Inflammatory macrophage treated with lipopolysaccharide for 1 hour (primary cell): ENCODE measurements at places on chromosomes 7 and 10.

GRCh38 chr7:142308326-142308725 is 50.5 kb upstream of the PRSS58 start:
- DNase-seq: no peak

- no peak for DNase-seq
Observed at GRCh38 chr10:88800152-88801125, 2.1 kb upstream of the LIPM start.

DNA sequence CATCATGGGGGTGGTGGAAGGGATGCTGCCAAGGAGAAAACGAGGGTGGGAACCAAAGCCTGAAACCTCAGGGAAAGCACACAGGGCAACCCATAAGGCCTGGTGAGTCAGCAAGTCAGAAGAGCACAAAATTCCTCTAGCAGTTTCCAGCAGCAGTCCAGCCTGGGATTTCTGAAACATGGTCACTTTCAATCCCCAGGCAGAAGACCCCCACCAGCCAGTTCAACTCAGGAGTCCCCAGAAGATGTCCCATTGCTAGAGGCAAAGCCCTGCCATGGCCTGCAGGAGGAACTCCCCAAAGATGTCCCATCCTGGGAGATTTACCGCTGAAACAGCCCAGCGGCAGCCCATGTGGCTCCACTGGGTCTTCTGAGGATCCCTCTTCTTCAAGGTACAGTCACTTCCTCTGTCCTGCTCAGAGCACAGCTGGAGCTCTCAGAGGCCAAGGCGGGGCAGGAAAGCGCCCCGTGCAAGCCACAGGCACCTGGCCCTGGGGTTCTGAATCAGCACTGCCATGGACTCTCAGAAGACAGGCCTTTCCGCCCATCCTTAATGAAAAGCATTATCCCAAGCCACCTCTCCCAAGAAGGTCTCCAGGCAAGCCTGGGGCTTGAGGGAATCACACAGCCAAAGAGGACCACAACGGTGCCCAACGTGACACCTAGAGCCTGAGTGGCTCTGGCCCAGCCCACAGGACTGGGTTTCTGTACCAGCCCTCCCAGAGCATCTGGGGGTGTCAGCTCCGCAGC is 196.9 kb downstream of the GRID1 start:
- DNase-seq: no peak

DNA sequence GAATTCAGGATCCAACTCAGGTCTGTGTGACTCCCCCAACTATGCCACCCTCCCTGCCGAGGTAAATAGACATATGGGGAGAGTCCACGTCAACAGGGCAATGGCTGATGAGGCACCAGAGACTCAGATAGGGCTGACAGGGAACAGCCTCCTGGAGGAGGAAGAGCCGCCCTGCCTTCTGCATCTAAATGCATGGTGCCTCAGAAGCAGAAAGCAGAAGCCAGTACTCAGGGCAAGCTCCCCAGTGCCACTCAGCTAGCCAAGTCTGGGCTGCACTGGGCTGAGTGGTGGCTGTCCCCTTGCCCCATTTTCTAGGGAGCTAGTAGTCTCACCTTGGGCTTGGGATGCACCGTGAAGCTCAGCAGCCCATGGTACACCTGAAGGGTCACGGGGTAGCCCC is 11.0 kb downstream of the RRP12 start:
- no peak for DNase-seq

GRCh38 chr10:131689954-131690757 is 210.7 kb upstream of the PPP2R2D start:
- DNase-seq: no peak

DNA sequence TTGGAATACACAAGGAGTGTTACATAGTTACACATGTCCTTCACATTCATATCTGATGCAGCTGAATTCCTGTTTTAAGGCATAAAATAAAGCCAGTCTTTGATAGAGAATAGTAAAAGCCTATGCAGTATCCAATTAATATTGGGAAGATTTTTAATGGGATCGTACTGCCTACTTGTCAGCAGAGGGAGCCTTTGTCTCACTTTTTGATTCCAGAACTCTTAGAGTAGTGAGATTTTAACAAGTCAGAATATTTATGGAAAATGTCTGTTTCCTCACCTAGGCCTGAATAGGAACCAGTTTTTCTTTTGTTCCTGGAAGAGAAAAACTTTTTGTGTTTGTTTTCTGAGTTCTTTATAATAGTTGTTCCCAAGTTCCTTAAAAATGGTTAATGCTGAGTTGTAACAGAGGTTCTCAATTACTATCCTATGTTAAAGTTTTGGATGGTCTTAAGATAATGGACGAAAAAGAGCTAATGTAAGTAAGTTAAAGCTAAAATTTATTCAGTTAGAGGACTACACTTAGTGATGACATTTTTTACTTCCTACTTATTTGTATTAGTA is 114.0 kb downstream of the BBS9 start:
- DNase-seq: peak; percentile 26

- no peak for DNase-seq
Observed at GRCh38 chr10:113297226-113297625, 255.6 kb upstream of the HABP2 start.

DNA sequence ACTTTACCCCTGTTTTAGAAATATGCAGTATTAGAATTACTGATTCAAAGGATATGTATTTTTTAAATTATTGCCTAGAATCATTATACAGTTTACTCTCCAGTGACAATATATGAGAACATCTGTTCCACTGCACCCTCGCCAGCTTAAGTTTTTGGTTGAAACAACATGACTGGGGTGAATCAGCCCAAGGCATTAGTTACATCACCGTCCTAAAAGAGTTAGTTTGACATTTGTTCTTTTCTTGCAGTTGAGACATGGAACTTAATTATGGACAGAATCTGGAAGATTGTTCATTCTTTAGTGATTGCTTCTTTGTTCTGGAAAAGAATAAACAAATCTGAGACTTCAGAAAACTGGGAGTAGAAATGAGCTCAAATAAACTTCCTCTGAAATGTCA is 167.3 kb upstream of the DKK1 start:
- DNase-seq: no peak

- no peak for DNase-seq
Observed at GRCh38 chr10:122245136-122245535, 26.0 kb upstream of the BTBD16 start.

GRCh38 chr7:127287133-127287532 is 34.4 kb upstream of the GRM8 start:
- no peak for DNase-seq

GRCh38 chr10:91980319-91980718 is 56.7 kb downstream of the BTAF1 start:
- no peak for DNase-seq

DNA sequence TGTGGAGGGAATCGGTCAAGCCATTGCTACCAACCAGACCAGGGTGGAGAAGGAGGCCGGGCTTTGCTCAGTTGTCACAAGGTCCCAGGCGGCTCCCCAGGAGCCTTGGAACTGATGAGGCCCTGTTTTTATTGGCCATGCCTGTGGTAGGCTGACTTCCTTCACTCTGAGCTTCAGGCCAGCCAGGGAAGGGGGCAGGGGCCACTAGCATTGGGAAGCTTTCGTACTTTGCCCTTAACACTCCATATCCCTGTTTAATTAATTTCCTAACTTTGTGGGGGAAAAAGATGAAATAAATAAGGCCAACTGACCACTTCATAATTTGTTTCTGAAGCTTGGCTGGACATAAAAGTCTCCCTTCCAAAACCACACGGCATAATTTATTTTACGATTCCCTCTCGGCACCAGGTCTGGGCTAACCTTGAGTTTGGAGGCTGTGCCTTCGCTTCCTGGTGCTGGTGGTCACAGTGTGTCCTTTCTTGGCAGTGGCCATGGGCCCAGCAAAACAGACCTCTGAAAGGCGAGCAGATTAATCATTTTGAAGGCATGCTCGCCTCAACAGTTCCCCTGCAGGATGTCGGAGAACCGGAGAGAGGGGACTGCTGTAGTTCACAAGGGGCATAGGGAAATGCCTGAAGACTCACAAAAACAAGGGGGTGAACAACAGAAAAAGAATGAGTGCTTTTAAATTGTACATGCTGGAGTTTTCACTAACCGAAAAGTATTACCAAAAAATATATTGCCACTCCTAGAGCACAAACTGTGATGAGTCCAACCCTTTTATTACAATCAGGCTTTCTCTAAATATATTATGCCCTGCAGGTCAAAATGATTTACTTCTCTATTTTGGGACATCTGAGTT is 966.0 kb downstream of the LRMDA start:
- no peak for DNase-seq

- no peak for DNase-seq
Observed at GRCh38 chr10:112376396-112376790, 2.5 kb downstream of the ACSL5 start.

GRCh38 chr7:140533394-140533872 is 54.1 kb upstream of the MKRN1 start:
- no peak for DNase-seq

GRCh38 chr10:73886085-73886529 is 11.8 kb upstream of the CAMK2G start:
- peak; percentile 71 for DNase-seq

DNA sequence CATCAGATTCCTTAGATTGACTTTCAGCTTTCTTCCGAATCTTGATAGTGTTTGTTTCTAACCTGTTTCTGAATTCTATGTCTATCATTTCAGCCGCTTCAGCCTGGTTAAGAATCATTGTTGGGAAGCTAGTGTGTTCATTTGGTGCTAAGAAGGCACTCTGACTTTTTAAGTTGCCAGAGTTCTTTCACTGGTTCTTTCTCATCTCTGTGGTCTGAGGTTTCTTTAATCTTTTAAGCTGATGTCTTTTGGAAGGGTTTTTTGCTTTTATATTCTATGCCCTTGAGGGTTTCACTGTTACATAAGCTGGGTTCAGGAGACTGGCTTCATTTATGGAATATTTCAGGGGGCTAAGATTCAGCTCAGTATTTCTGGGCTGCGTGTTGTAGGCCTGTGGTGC is 104.5 kb upstream of the PRSS58 start:
- no peak for DNase-seq

DNA sequence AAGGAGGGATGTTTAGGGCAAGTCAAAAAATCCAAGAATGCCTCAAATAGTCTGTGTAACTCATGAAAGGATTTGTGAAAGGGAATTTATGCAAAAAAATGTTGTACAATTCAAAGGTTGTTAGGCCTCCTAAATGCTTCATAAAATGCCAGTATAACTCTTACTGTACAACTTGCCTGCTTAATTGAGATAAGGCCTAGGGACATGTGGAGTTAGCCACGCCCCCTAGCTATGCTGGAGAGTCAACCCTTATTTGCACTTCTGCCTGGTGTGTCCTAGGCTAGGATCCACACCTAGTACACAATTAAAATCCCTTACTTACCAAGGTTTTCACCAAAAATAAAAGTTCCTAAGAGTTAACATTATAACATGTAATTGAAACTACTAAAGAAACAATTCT is 77.2 kb downstream of the ZNF680 start:
- DNase-seq: no peak

- DNase-seq: no peak
Observed at GRCh38 chr7:20010877-20011276, 206.3 kb downstream of the MACC1 start.
